ENCODE measurements at places on chromosomes 2 and 18.

GRCh38 chr2:162041485-162041884 is 32.5 kb downstream of the DPP4 start:
- no peak for DNase-seq

GRCh38 chr18:58576638-58577251 is 52.1 kb downstream of the ALPK2 start:
- no peak for DNase-seq

GRCh38 chr18:26803643-26804042 is 61.9 kb downstream of the AQP4 start:
- no peak for DNase-seq

DNA sequence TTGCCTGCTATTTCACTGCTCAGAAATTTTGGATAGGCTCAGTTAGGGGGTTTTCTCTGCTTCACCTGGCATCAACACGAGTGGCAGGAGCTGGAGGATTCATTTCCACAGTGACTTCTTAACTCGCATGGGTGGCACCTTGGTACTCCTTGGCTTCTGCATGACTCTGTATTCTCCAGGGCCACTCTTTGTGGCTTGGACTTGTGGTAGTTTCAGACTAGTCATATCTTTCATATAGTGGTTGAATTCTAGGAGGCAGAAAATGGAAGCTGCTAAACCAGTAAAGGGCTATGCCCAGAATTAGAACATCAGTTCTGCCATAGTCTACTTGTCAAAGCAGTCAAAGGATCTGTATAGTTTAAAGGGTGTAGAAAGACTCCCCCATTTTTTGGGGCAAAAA is 6.8 kb downstream of the MAIP1 start:
- no peak for DNase-seq

All from glutamatergic neuron (in vitro differentiated cells).